ENCODE measurements at places on chromosomes 3 and 15. TPM values are rescaled to one million over a fixed set of nuclear protein-coding genes. Genes with fewer than 3 reads are reported as not detected.
A peak's percentile ranks its signal among the peaks of the same experiment; 100 is the strongest.

- H3K36me3 ChIP-seq = peaks cover 53% of the 10 kb centered on the region
- peak overlapping the region; percentile 29 for H3K27ac ChIP-seq
- no peak for DNase-seq
- H3K27me3 ChIP-seq = no peaks in the 10 kb centered on the region
- peaks cover 34% of the 10 kb centered on the region for H3K4me1 ChIP-seq
Measured at GRCh38 chr15:74621936-74622335, 6.3 kb downstream of the CLK3 start.

DNA sequence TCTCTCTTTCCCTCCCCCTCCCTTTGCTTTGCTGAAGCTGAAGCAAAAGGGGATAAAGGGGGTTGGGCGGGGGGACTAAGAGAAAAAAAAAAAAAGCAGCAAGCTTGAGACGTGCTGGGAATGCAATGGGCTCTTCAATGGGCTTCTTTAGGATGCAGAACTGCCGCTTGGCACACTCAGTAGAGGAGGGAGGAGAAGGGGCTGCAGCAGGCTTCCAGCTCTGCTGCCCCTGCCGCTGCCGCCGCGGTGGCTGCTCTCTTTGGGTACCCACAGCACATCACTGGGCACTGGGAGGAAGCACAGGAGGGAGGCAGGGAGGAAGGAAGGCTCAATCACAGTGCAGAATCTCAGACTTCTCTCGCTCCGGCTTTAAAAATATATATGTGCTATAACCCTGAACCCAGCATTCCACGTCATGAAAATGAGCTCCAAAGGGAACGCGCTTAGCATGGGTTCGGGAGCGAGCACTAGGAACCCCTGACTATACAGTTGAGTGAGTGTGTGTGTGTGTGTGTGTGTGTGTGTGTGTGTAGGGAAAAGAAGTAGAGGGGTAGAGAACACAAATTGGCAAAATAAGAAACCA is 3.5 kb downstream of the SLITRK3 start:
- H3K4me3 ChIP-seq = no peak overlapping the region
- peaks cover 2% of the 10 kb centered on the region for H3K36me3 ChIP-seq
- no peak for DNase-seq
- H3K27ac ChIP-seq = no peak overlapping the region
- no peaks in the 10 kb centered on the region for H3K4me1 ChIP-seq

DNA sequence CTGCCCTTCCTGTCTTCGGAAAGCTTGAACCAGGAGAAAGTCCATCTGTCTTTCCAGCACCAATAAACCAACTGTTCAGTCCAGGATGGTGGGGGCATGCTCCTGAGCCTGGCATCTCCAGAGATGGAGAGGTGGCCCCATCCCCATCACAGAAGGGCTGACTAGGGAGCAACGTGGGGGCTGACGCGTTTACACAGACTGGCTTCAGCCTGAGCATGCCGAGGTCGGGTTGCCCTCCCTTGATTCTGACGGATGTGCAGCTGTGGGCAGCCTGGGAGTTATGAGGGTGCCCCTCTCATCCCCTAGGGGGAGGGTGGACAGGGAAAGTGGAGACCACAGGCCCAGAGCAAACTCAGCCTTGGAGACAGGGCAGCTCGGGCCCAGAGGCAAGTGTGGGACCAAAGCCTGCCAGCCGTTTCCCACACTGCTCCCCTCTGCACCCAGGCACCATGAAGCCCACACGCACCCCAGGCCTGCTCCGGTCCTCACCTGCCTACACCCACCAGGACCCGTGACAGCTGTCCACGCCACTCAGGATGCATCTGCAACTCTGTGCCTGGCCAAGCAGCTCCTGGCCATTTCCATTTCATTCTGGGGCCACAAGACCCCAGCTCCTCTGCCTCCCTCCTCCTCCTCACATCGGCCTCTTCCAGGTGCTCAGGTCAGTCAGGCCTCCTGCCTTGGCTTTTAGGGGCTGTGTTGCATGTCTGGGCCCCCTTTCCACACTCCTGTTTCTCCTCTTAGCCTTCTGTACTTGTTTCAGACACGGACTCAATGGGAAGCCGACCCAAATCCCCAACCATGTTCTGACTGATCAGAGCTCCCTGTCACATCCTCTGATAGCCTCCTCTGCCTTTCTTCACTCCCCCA is 48.2 kb upstream of the SLC41A3 start:
- H3K27me3 ChIP-seq = peaks cover 2% of the 10 kb centered on the region
- H3K36me3 ChIP-seq = no peaks in the 10 kb centered on the region
- no peak overlapping the region for H3K27ac ChIP-seq
- no peak overlapping the region for H3K4me3 ChIP-seq
- H3K4me1 ChIP-seq = no peaks in the 10 kb centered on the region

Gene DUOX2
- not detected for total RNA-seq

DNA sequence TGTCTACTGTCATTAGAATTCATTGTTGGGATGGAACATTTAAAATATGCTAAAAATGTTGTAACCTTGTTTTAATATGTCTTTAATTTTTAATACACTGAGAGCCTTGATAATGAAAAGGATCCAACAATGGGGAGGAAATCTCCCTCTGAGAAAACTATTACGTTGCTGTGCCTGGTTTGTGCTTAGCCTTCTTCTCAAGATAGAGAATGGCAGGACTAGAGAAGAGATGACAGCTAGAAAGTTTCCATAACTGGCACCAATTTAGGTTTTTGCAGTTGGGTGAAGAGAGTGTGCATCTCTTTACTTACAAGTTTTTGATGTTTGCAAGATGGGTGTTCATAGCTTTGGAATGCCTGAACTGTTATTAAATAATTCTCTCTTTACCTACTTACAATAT is 42.6 kb upstream of the NANOGP8 start:
- no peak overlapping the region for H3K27ac ChIP-seq
- H3K4me3 ChIP-seq = no peak overlapping the region
- DNase-seq = no peak
- no peaks in the 10 kb centered on the region for H3K4me1 ChIP-seq

Gene TEX55
- total RNA-seq = not detected

Gene PPP1R14D
- not detected for total RNA-seq

Gene USP13
- 11.1 TPM for total RNA-seq

Gene UBA7
- 97.5 TPM for total RNA-seq

GRCh38 chr3:139308560-139308959 is 35.3 kb upstream of the MRPS22 start:
- no peaks in the 10 kb centered on the region for H3K36me3 ChIP-seq
- H3K27me3 ChIP-seq = no peaks in the 10 kb centered on the region
- DNase-seq = no peak
- no peaks in the 10 kb centered on the region for H3K4me1 ChIP-seq

Gene NR2F2
- total RNA-seq = not detected

GRCh38 chr15:76179023-76179422 is 119.2 kb downstream of the TMEM266 start:
- no peak overlapping the region for H3K27ac ChIP-seq
- H3K4me1 ChIP-seq = peaks cover 10% of the 10 kb centered on the region
- H3K36me3 ChIP-seq = no peaks in the 10 kb centered on the region
- peaks cover 27% of the 10 kb centered on the region for H3K27me3 ChIP-seq
- no peak for DNase-seq

DNA sequence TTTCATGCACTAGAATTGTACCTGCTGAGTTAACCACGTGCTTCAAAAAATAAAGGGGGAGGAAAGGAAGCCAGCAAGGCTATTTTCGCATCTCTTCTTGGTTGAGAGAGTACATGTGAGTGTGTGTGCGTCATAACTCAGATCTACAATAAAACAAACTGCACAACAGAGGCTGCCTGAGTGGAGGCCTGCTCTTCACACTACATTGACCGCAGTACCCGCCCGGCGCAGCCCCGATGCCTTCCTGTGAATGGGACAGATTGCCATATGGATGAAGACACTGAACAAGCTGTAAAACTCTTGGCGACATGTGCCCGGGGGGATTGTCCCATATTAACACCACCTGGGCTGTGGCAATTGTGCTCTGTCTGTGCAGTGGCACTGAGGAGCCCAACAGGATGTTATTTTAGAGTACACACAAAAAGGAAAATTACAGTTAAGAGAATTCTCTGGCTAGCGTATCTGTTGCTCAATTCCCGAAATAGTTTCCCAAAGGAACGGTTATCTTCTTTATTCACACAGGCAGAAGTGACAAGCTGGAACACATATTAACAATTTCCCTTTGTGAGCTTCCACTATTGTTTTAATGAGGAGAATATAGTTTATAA is 551.5 kb downstream of the FOXP1 start:
- DNase-seq = no peak
- H3K27ac ChIP-seq = no peak overlapping the region
- H3K4me1 ChIP-seq = peaks cover 33% of the 10 kb centered on the region
- H3K36me3 ChIP-seq = peaks cover 46% of the 10 kb centered on the region
- peaks cover 1% of the 10 kb centered on the region for H3K27me3 ChIP-seq

Gene B3GALNT1
- 2.4 TPM for total RNA-seq

DNA sequence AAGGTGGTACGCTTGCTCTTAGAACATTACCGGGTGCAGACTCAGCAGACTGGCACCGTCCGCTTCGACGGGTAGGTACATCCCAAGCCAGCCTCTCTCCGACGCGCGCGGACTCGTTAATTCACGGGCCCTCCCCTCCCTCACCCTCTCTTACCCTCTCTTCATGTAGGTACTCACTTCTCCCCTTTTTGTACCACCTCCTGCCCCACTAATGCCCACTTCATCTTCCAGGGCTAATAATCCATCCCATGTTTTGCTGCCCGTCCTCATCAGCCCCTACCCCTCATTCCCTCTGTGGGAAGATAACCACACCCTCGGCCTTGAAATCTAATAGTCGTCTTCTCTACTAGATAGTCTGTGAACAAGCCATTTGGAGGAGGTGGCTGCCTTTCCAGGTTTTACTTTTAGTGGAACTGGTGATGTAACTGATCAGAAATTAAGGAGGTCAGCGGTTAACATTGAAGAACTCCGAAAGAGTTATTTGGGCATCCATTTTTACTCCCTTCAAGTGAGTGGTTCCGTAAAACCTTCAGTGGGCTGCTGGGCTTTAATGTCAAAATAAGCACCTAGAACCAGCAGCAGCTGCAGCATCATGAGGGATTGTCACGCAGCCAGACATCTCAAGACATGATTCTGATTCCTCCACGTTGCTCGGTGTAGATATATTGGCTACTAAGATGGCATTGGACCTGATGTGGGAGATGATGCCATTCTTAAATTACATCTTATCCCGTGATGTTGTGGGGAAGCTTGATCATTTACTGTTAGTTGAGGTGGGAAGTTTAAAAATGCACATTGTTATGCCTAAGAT is 1.3 kb downstream of the FEM1B start:
- no peaks in the 10 kb centered on the region for H3K27me3 ChIP-seq
- peaks cover 62% of the 10 kb centered on the region for H3K4me1 ChIP-seq
- peaks cover 22% of the 10 kb centered on the region for H3K36me3 ChIP-seq
- peak overlapping the region; percentile 100 for H3K4me3 ChIP-seq

GRCh38 chr3:4703054-4703480 is 209.9 kb downstream of the ITPR1 start:
- peak overlapping the region; percentile 78 for H3K27ac ChIP-seq
- H3K36me3 ChIP-seq = peaks cover 79% of the 10 kb centered on the region
- no peaks in the 10 kb centered on the region for H3K27me3 ChIP-seq
- H3K4me3 ChIP-seq = no peak overlapping the region

GRCh38 chr15:96595951-96596350 is 265.5 kb downstream of the NR2F2 start:
- no peak overlapping the region for H3K4me3 ChIP-seq
- H3K4me1 ChIP-seq = no peaks in the 10 kb centered on the region
- no peaks in the 10 kb centered on the region for H3K27me3 ChIP-seq
- H3K27ac ChIP-seq = no peak overlapping the region

GRCh38 chr3:150410311-150411105 is 2.4 kb downstream of the TSC22D2 start:
- peak overlapping the region; percentile 78 for H3K27ac ChIP-seq
- peaks cover 57% of the 10 kb centered on the region for H3K4me1 ChIP-seq
- peaks cover 24% of the 10 kb centered on the region for H3K36me3 ChIP-seq
- peaks cover 3% of the 10 kb centered on the region for H3K27me3 ChIP-seq

DNA sequence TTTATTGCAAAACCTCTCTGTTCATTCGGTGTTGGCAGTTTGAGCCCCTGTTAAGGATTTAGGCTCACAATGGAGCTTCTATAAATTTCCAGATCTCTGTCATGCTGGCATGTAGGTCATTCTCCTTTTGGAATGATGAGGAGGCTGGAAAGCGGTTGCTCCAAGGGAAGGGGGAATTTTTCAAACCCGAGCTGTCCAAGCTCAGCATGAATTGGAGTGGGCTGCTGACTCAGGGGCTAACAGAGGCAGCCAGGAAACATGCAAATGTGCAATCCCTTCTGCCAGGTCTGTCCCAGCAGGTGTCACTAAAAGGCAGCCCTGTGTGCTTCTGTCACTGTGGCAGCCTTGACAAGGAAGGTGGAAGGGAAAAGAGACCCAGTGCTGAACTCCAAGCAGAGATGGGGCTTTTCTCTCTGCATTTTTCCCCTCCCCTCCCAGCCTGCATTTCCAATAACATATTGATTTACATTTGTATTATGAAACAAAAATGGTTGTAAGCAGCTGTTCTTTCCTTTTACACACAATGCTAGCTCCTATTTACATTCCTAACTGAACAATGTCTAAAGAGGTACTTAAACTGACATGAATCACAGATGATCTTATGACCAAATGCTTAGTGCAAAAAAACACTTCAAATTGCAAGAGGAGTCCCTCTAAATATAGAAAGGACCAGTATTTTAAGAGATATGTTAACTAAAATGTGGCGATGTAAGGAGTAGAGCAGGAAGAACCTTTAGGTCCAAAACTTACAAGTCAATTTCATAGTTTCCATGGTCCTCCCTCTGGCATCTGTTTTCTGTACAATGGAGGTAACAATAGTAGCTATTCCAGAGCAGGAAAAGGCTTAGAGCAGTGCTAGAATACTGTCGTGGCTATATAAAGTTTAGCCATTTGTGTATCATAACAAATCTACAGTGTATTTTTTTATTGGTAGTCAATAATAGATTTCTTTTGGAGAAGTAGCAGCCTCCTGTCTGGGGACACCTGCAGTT is 84.5 kb upstream of the ATP10A start:
- H3K36me3 ChIP-seq = no peaks in the 10 kb centered on the region
- no peak overlapping the region for H3K27ac ChIP-seq
- no peak for DNase-seq
- peaks cover 3% of the 10 kb centered on the region for H3K27me3 ChIP-seq

- H3K27ac ChIP-seq = no peak overlapping the region
- DNase-seq = no peak
- H3K27me3 ChIP-seq = peaks cover 2% of the 10 kb centered on the region
- no peak overlapping the region for H3K4me3 ChIP-seq
- no peaks in the 10 kb centered on the region for H3K36me3 ChIP-seq
- no peaks in the 10 kb centered on the region for H3K4me1 ChIP-seq
Measured at GRCh38 chr3:68793759-68794701, 138.3 kb downstream of the TAFA4 start.

- H3K4me1 ChIP-seq = no peaks in the 10 kb centered on the region
- DNase-seq = no peak
- no peak overlapping the region for H3K4me3 ChIP-seq
- H3K36me3 ChIP-seq = no peaks in the 10 kb centered on the region
Measured at GRCh38 chr3:115423170-115423569, 200.1 kb upstream of the GAP43 start.

DNA sequence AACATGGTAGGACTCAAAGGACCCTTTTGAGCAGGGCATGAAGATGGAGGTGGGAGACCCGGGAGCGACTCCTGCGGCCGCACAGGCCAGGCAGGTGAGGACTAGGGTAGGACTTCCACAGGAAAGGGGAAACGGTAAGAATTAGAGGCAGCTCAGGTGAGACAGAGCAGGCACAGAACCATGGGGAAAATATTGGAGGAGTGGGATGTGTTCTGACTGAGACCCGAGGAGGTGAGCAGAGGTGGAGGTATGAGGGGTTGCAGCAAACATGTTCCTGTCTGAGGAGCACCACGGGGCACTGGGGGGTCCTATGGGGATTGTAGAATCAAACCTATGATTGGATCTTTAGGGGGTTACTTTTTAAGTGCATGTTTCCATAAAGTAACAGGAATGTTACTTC is 1.4 kb upstream of the ISG20 start:
- H3K27ac ChIP-seq = peak overlapping the region; percentile 96
- peaks cover 41% of the 10 kb centered on the region for H3K36me3 ChIP-seq
- DNase-seq = no peak
- peaks cover 79% of the 10 kb centered on the region for H3K4me1 ChIP-seq
- H3K4me3 ChIP-seq = peak overlapping the region; percentile 86
